WTC11 (cell line): ENCODE measurements at places on chromosomes 5 and 9. TPM values are rescaled to one million over a fixed set of nuclear protein-coding genes. Genes with fewer than 3 reads are reported as not detected.

NUTM2G gene
- total RNA-seq: 0.14 to 0.50 TPM (median 0.27 TPM) in 3 replicates

DNA sequence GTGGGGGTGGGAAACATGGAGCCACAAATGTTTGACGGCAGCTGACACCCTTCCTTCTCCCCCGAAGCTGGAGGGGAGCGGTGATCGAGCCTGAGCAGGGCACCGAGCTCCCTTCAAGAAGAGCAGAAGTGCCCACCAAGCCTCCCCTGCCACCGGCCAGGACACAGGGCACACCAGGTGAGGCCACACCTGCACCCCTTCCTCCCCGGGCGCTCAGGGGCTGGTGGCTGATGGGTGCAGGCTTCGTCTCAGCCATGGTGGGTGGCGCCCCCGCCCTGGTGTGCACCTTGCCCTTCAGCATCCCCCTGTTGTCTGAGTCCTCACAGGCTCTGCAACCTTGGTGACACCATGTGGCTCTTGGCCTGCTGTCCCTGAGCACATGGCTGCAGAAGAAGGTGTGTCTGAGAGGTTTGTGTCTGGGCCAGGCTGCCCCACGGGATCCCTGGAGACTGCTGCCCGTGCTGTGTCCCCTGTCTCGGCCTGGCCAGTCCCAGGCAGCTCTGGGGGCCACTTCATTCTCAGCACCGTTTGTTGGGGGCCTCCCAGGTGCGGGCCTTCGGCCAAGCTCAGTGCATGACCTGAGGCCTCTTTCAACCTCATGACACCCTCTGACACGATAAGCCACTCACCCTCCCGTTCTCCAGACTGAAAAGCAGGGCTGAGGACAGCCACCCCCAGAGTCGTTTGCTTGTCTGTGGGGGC lies 11.1 kb downstream of the MAN1B1 start:
- no peak for DNase-seq

GRCh38 chr9:69411931-69412740 lies 87.1 kb downstream of the ENTREP1 start:
- peak; percentile 30 for DNase-seq

- DNase-seq: no peak
Measured at GRCh38 chr9:116837018-116837989, 150.2 kb downstream of the TRIM32 start.

DNA sequence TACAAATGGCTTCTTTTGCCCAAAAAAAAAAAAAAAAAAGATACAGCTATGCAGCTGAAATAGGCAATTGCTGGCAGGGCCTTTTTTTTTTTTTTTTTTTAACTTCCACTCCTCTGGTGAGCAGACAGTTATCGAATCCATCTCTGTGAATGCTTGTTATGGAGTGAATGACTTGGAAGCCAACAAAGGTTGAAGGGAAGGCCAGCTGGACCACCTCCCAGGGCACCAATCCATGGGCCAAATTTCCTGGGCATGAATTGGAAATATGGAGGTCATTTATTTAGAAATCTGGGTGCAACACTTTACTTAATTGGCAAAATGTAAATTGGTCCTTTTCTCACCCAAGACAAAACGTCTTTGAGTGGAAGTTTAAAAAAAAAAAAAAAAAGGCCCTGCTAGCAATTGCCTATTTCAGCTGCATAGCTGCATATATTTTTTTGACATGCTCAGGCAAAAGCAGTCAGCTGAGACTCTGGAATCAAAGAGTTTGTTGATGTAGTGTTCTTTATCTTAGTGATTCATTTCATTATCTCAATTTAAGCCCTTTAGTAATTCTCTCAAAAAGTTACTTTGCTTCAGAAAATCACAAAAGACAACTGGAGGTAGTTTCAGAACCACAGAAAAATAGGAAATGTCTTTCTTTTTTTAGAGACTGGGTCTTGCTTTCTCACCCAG lies 392.2 kb upstream of the KLF4 start:
- DNase-seq: no peak

GRCh38 chr9:86977205-86977835 lies 30.0 kb upstream of the GAS1 start:
- DNase-seq: no peak

DNA sequence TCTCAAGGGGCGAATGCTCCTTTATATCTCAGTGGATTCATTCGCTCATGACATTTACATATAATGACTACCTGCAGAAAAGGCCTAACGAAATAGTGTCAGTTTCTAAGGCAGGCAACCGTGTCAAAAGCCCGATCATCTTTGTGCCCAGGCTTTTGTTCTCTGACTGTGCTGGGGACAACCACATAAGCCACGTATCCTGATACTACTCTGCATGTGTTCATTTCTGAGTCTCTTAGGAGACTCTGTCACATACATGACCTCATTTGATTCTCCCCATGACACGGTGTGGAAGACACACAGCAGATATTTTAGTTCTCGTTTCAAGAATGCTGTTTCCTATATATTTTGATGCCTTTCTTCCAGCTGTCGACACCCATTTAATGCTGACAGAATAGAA lies 598.5 kb downstream of the BNC2 start:
- no peak for DNase-seq
